ENCODE measurements at places on chromosomes 4 and X. TPM values are rescaled to one million over a fixed set of nuclear protein-coding genes. Genes with fewer than 3 reads are reported as not detected.

Gene SLC6A14
- not detected for total RNA-seq

Gene CRMP1
- total RNA-seq, result 251 TPM

DNA sequence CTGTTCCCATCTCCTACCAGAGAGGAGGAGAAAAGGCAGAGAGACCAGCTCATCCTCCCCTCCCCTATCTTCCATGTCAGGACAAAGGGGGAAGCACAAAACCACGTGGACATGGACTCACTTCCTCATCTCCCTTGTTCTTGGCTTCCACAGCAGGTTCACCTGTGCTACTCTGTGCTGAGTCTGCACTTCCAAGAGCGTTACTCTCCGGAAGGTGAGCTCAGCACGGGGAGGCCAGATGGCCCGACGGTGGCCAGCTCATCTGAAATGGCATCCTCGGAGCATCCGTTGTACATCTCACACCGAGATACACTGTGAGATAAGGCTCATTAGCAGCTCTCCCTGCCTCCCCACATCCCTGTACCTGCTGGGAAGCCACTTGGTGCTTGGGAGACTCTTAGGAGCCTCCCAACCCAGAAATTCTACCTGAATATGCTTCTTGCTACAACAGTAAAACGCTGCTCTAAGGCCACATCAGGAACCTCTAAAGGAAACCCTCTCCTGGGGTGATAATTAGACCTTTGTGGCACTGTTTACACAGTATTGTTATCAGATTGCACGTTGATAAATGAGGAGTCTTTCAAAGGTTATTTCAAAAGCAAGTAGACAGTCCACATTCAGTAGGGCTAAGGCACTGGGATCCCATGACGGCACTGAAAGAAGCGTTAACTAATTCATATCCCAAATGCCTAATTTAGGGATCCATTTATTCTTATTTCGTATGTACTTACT, 19.4 kb downstream of the LGI2 start:
- DNase-seq, result no peak
- H3K4me1 ChIP-seq, result peaks cover 9% of the 10 kb centered on the region
- H3K27ac ChIP-seq, result peak overlapping the region; percentile 50
- no peaks in the 10 kb centered on the region for H3K36me3 ChIP-seq
- H3K27me3 ChIP-seq, result no peaks in the 10 kb centered on the region
- no peak overlapping the region for H3K4me3 ChIP-seq

GRCh38 chr4:5945171-5945570, 52.3 kb upstream of the CRMP1 start:
- peaks cover 6% of the 10 kb centered on the region for H3K4me1 ChIP-seq
- no peak for DNase-seq
- H3K36me3 ChIP-seq, result no peaks in the 10 kb centered on the region
- H3K27me3 ChIP-seq, result peaks cover 13% of the 10 kb centered on the region
- peak overlapping the region; percentile 19 for H3K27ac ChIP-seq

DNA sequence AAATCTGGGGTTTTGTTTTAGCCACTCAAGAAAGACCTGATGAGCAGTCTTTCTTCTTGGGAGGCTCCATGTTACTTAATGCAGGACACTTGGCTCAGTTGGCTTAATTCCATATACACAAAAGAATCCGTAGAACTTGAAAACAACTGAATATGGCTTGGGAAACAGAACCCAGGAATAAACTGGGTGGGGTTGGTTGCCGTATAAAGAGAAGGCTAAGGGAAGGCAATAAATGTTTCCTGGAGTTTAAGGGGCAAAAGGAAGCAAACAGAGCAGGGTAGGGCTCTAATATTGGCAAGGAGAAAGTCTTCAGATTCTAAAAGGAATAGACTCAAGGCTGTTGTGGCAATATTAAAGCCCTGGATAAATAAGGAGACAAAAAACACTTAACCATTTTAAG, 8.4 kb downstream of the TNMD start:
- no peaks in the 10 kb centered on the region for H3K27me3 ChIP-seq
- no peak overlapping the region for H3K27ac ChIP-seq
- no peaks in the 10 kb centered on the region for H3K4me1 ChIP-seq
- DNase-seq, result no peak

DNA sequence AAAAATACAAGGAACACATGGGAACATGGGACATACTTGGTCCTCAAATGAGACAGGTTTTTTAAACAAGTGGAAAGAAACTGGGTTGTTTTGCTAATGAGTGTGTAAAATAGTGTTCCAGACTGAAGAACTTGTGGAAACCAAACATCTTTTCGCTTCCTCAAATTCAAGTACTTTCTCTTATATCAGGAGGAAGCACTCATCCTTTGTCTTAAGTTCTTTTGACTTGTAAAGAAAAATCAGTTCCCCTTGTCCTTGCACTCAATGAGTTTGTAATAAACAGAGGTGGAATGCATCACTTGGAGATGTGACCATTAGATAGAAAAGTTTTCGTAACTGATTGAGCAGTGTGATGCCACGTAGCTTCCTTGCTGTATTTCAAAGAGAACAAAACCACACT, 101.1 kb downstream of the PHOX2B start:
- no peaks in the 10 kb centered on the region for H3K36me3 ChIP-seq
- no peak overlapping the region for H3K27ac ChIP-seq
- H3K4me1 ChIP-seq, result peaks cover 16% of the 10 kb centered on the region
- peaks cover 2% of the 10 kb centered on the region for H3K27me3 ChIP-seq

GRCh38 chrX:151039351-151039750, 56.2 kb downstream of the HMGB3 start:
- DNase-seq, result no peak
- peaks cover 2% of the 10 kb centered on the region for H3K36me3 ChIP-seq
- H3K27ac ChIP-seq, result no peak overlapping the region
- peaks cover 2% of the 10 kb centered on the region for H3K27me3 ChIP-seq
- H3K4me1 ChIP-seq, result no peaks in the 10 kb centered on the region

GRCh38 chr4:113846433-113846832, 84.9 kb upstream of the CAMK2D start:
- H3K36me3 ChIP-seq, result no peaks in the 10 kb centered on the region
- no peak overlapping the region for H3K4me3 ChIP-seq
- H3K27ac ChIP-seq, result no peak overlapping the region
- no peak for DNase-seq

GRCh38 chr4:142463206-142463605, 382.9 kb downstream of the INPP4B start:
- H3K27me3 ChIP-seq, result no peaks in the 10 kb centered on the region
- no peak for DNase-seq

Data from neural crest cell (in vitro differentiated cells).